ENCODE measurements at places on chromosomes 12 and 14. TPM values are rescaled to one million over a fixed set of nuclear protein-coding genes. Genes with fewer than 3 reads are reported as not detected.
A peak's percentile ranks its signal among the peaks of the same experiment; 100 is the strongest.

Gene PIANP
- total RNA-seq: not detected

Gene CLEC4D
- not detected for total RNA-seq

Gene IL22
- total RNA-seq: not detected

Gene SMAGP
- 18.8 TPM for total RNA-seq

Gene CPNE8
- 3.2 TPM for total RNA-seq

Gene CLEC9A
- not detected for total RNA-seq

GRCh38 chr12:125110641-125111360 lies 45.6 kb downstream of the AACS start:
- DNase-seq: peak; percentile 43

- no peak for DNase-seq
These were observed 13.8 kb downstream of the ACTN1 start for GRCh38 chr14:68965261-68965761.

DNA sequence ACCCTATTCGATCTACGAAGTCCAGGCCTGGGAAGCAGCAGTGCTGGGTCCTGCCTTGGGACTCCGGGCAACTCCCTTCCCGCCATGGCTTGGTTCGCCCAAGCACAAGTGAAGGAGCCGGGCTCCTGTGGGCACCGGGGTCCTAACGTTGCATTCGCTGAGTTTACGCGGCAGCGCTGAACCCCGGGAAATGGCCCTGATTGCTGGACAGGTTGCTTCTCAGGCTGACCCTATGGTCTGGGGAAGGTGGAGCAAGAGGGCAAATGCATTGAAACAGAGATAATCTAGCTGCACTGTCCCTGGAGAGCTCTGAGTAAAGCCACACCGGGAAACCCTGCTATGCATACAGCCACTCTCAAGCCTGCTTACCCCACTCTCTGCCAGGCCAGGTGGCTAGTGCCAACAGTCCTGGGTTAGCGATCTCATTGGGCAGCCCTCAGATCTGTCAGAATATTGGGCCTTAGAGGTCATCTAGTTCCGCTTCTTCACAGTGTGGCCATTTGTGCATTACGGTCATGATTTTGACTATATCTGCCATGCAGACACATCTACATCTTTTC lies 11.3 kb downstream of the SYNE3 start:
- no peak for DNase-seq

DNA sequence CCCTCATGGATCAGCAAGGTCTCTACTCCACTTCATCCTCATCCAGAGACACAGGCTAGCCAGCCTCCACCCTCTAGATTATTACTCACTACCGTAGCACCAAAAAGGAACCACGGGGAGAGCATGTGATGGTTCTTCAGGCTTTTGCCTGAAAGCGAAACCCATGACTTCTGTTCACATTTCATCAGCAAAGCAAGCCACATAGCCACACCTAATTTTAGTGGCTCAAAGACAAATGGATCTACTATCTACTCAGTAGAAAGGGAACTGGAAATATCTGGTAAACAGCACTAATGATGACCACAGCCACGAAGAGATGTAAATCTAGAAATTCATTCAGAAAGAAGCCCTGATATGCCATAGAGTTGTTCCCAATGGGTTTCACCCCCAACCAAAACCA lies 51.4 kb downstream of the VCPKMT start:
- DNase-seq: peak; percentile 68

GRCh38 chr12:123150275-123150743 lies 581 bp downstream of the PITPNM2 start:
- no peak for DNase-seq

DNA sequence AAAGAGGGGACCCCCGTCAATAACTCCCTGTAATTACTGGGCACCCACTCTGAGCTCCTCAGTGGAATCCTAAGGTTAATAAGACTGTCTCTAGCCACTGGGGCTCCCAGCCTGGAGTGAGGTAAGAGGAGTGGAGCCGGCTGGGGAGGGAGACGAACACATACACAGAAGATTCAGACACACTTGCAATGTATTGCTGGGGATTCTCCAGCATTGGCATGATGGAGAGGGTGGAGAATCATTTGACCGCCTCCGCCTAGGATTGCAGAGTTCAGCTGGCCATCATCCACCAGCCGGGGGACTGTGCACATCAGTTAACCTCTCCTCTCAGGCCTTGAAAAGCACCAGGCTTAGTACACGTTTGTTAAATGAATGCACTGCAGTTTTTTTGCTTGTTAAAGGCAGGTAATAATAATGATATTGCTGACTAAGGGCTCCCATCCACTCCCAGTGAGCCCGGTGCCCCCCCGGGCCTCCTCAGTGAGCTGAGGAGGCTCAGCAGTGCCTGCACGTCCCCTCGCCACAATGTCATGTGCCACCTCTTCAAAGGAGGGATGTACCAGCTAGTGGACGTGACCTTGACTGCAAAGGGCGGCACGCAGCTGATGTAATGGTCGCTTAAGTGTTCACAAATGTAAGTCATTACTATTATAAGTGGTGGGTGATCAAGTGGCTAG lies 20.3 kb upstream of the FAIM2 start:
- DNase-seq: peak; percentile 23

- peak; percentile 79 for DNase-seq
These were observed 23.3 kb upstream of the CCER1 start for GRCh38 chr12:90978117-90978770.

DNA sequence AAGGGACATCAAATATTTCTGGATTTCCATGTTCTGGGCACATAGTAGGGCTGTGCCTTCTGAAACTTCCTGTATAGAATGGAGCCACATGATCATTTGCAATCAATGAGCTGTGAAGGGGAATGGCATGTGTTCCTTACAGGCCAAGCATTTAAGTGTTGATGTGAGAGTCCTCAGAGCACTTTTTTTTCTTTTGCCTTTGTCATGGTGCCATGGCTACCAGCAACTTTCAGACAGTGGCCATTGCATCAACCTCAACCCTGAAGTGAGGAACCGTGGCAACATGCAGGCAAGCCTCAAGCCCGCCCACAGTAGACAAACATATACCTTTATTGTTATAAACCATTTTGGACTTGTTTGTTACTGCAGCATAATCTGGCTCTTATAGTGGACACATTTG lies 948.1 kb downstream of the NRXN3 start:
- no peak for DNase-seq

DNA sequence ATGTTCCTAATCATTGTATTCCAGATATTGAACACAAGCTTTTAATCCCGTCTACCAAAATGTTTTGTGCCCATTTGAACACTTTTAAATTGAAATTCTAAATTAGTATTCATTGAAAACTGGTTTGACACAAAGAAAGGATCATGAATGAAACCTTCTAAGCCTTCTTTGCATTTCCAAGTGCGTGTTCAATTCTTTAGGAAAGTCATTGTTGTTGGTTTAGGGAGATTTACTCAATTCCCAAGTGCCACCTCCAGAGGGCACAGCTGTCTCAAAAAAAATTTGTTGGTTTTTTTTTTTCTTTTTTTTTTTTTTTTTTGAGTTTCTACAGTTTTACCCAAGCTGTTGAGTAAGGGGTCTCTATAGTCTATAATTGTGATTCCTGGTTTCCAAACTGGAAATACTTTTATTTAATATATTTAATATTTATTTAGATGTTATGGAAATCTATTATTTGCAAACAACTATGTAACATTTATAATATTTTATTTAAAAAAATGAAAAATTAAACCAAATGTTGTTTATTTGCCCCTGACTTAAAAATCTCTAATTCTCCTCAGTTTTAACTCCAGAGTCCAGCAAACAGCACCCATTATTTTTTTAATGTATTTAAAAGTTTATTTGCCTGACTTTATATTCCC lies 79.9 kb downstream of the NEDD1 start:
- DNase-seq: peak; percentile 63

DNA sequence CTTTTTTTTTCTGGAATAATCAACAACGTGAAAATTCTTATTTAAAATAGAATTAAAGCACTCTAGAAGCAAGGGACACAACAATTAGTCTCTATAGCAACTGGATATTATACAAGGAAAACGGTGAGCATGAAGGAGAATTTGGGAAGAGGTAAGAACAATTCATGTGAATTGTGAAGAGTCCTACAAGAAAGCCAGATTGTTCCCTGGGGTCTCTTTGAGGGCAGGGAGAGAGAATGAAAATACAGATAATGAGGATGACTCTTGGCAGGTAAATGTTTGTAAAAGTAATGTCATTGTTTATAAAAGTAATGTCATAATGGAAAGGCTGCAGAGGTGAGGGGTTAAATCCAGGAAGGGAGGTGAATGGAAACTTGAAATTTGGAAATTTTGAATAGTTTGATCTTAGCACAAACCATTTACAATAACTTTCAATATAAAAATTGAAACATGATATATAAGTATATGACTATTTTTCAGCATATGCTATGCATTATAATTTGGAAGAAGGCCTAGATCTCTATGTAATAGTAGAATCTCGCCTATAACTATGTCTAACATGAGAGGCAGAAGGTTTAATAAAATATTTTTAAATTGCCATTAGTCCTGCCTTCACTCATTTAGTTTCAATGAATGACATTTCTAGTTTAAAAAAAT lies 378.8 kb upstream of the DCN start:
- no peak for DNase-seq

DNA sequence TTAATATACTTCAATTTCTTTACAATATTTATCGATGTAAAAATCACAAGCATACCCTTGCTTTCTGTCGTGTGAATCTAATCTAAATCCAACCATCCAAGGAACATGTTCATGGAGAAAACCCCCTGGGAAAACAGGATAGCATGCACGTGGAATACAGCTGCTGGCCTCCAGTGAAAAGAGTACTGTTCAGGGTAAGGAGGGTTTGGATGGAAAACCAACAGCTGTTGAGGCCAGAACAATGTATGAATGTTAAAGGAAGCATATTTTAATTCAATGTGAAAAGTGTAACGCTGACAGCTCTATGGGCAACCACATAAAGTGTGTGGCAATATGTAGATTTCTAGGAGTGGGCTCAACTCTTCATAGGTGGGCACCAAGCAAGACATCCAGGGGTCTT lies 344.0 kb downstream of the TMEM132D start:
- DNase-seq: no peak

DNA sequence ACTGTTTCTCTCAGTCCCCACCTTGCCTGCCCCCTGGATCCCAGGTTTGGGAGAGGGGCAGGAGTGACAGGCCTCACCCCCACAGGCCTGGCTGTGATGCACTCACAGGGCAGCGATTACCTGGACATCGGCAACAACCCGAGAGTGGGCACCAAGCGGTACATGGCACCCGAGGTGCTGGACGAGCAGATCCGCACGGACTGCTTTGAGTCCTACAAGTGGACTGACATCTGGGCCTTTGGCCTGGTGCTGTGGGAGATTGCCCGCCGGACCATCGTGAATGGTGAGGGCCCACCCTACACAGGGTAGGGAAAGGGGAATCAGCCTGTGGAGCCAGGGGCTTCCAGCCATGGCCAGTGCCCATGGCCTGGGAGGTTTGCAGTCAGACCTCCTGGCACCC lies 8.6 kb downstream of the ACVRL1 start:
- no peak for DNase-seq

DNA sequence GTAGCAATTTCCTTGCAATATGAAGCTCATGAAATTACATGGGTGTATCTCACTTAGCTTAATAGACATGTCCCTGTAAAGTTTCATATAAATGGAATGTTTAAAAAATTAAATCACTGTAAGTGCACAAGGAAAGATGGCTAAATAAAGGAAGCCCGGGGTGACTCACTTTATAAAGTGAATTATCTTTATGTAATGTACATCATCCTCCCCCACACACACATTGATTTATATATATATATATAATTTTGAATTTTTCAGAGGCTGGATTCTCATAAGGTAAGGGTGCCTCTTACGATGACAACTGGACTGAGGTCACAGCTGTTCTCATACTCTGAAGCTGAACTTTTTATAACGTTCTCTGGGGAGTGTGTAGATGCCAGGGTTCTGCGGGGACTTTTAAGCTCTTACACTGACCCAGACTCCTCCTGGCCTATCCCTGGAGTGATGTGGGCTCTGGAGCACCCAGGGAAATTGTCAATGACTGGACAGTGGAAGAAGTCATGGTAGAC lies 108.7 kb upstream of the HIF1A start:
- DNase-seq: peak; percentile 91

DNA sequence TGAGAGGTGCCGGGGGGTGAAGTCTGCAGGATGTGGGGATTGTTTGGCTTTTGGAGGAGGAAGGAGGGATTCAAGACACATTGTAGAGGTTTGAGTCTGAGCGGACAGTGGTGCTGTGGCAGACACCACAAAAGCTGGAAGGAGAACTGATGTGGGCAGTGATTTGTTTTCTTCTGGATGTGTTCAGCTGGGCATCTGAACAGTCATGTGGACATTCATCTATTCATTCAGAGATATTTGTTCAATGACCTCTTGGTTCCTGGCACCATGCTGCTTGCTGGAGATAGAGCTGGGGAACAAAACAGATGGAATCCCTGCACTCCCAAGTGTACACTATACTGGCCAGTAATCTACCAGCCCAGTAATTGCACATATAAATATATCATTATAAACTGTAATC lies 64.0 kb downstream of the PTPN11 start:
- DNase-seq: no peak

DNA sequence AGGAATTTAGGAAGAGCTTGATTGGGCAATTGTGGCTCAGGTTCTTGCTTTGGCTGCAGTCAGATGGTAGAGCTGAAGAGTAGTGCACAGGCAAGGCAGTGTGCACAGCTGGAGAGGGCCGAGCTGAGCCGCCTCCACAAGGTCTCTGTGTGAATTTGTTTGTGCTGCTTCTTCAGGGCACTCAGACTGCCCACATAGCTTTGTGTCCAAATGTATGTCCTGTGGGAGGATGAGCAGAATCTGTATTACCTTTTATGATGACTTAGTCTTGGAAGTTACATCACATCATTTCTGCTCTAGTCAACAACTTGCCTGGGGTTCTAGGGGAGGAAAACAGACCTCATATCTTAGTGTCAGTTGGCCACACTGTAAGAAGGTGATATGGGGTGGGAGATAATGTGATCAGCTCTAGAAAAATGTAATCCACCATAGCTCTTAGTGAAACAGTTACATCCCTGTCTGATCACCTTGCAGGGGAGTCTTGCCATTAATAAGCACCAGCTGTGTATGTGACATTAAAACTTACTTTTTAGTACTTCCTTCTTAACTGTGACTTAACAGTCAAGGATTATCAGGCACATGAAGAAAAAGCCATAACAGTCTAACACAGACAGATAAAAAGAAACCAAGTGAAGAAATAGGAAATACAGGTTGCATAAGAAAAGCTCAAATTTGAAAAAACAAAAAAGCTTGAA lies 53.4 kb downstream of the RCOR1 start:
- peak; percentile 38 for DNase-seq

DNA sequence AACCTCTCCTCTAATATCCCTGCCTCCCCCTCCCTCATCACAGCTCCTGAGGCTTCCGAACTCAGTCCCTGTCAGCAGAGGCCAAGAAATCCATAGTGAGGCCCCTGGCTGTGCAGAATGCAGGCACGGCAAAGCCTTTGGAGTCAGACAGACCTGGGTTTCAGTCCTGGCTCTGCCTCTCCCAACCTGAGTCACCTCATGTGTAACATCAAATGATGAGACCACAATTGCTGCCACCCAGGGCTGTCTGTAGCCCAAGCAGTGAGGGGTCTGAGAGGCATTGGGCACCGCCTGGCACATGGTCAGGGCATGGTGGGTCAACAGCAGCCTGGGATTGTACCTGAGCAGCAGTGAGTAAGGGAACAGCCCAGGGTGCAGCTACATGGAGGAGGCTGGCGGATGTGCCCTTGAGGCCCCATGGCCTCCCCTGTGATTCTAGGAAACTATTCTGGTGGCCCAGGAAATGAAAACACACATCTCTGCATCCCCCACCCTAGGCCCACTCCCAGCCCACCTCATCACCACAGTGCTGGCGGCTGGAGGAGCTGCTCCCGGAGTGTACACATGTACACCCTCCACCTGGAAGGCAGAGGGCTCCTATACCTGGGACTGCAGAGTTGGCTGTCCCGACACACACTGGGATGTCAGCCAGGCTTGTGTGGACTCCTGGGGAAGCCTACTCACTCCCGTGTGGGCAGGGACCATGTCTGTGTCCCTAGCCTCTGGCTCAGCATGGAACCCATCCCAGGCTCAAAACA lies 7.7 kb downstream of the ANKRD33 start:
- DNase-seq: peak; percentile 72

Measured in GM23248 (cell line).